ENCODE measurements at places on chromosomes 4 and X. TPM values are rescaled to one million over a fixed set of nuclear protein-coding genes. Genes with fewer than 3 reads are reported as not detected.

DNA sequence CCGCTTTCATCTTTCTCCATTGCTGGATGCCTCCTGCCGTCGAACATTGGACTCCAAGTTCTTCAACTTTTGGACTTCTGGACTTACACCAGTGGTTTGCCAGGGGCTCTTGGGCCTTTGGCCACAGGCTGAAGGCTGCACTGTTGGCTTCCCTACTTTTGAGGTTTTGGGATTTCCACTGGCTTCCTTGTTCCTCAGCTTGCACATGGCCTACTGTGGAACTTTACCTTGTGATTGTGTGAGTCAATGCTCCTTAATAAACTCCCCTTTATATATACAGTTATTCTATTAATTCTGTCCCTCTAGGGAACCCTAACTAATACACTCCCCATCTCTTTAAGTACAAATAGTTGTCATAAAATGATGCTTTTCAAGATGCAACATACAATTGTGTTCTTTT is 595.3 kb downstream of the ARAP2 start:
- no peak for DNase-seq

- peak; percentile 55 for DNase-seq
Measured at GRCh38 chr4:117084866-117085701, at the start of gene TRAM1L1. Gene TRAM1L1 (minus strand): TSS chr4:117085576. CDS start chr4:117085393, 183 bp downstream.

GRCh38 chrX:115968436-115969252 is 201.9 kb upstream of the AGTR2 start:
- DNase-seq: no peak

- DNase-seq: peak; percentile 66
Measured at GRCh38 chr4:155085843-155086530, 122.4 kb upstream of the NPY2R start.

DNA sequence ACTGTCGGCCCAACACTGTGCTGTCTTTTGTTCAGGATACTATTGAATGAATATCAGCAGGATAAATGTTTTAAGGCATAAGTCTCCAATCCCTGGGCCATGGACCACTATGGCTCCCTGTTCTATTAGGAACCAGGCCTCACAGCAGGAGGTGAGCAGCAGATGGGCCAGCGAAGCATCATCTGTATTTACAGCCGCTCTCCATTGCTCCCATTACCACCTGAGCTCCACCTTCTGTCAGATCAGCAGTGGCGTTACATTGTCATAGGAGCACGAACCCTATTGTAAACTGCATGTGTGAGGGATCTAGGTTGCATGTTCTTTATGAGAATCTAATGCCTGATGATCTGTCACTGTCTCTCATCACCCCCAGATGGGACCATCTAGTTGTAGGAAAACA is 3.7 kb upstream of the APLN start:
- no peak for DNase-seq

MAGED4B gene
- 2.8 TPM for total RNA-seq

ZBTB33 gene
- 12.1 TPM for total RNA-seq
